Activated effector memory CD4-positive, alpha-beta T cell treated with anti-CD3 and anti-CD28 coated beads, Interleukin-2, amount 50 U/mL, for 16 hours (primary cell): ENCODE measurements at places on chromosomes 1 and 21.

GRCh38 chr1:45686015-45686287 is 382 bp downstream of the GPBP1L1 start:
- peak; percentile 89 for DNase-seq

GRCh38 chr1:69985901-69986439 is 219.4 kb downstream of the LRRC40 start:
- no peak for DNase-seq

- DNase-seq: peak; percentile 78
Observed at GRCh38 chr1:93817819-93818569, 61.0 kb downstream of the DNTTIP2 start.

DNA sequence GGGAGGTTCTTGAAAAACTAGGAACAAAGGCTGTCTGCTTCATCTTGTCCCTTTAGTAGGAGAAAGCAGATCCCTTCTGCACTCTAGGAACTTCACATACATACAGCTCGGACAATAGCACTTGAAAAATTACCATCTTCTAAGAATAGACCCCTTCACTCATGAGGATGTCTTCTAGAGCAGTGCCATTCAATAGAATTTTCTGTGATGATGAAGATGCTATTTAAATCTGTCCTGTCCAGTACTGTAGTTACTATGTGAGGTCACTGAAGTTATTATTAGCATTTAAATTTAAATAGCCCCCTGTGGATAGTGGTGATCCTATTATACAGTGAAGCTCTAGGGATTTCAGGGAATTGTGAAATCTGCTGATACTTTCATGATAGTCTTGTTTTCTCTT is 46.4 kb upstream of the RAB3GAP2 start:
- no peak for DNase-seq

DNA sequence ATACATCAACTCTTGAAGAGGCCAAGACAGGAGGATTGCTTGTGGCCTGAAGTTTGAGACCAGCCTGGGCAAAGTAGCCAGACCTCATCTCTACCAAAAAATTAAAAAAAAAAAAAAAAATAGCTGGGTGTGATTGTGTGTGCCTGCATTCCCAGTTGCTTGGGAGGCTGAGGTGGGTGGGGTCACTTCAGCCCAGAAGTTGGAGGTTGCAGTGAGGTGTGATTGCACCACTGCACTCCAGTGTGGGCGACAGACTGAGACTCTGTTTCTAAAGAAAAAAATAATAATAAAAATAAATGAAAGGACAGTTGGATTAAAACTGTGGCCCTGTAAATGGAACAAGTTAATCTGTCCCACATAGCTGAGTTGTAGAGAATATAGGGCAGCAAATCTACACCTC is 18.9 kb upstream of the ZNF496 start:
- no peak for DNase-seq

- no peak for DNase-seq
Observed at GRCh38 chr21:16928439-16928838, 584.4 kb upstream of the CXADR start.

DNA sequence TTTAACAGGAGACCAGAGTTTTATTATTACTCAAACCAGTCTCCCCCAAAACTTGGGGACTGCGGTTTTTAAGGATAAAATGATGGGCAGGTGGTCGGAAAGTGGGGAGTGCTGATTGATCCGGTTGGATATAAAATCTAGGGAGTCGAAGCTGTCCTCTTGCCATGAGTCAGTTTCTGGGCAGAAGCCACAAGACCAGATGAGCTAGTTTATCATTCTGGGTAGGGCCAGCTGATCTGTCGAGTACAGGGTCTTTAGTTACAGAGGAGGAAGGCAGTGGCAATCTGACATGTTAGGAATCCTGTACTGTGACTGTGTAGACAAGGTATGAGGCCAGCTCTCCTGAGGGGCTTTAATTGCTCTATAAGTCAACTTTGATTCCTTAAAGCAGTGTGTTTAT is 22.9 kb upstream of the FOXE3 start:
- DNase-seq: no peak

GRCh38 chr1:11984121-11984520 is 3.9 kb downstream of the MFN2 start:
- DNase-seq: no peak

DNA sequence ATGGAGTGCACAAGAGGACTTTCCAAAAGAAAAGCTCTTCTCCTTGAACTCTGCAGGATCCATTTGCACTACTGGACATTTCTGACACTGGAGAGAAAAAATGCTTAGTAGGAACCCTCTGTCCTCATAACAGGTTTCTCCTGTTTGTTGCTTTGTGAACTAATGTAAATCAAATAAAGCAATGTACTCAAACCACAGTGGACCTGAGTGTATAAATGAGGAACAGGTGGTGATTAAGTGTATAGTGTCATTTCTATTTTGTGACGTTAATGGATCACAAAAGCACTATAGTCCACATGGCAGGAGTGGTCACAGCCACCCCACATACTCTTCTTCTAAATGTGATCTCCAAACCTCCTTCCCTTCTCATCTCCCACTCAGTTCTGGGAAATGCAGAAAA is 268.4 kb upstream of the DUSP10 start:
- no peak for DNase-seq

- no peak for DNase-seq
Observed at GRCh38 chr1:101653482-101653946, 343.2 kb downstream of the OLFM3 start.

- no peak for DNase-seq
Observed at GRCh38 chr1:198932351-198932991, 293.6 kb downstream of the PTPRC start.

GRCh38 chr1:26145041-26145959 is 13.6 kb upstream of the FAM110D start:
- DNase-seq: peak; percentile 89

DNA sequence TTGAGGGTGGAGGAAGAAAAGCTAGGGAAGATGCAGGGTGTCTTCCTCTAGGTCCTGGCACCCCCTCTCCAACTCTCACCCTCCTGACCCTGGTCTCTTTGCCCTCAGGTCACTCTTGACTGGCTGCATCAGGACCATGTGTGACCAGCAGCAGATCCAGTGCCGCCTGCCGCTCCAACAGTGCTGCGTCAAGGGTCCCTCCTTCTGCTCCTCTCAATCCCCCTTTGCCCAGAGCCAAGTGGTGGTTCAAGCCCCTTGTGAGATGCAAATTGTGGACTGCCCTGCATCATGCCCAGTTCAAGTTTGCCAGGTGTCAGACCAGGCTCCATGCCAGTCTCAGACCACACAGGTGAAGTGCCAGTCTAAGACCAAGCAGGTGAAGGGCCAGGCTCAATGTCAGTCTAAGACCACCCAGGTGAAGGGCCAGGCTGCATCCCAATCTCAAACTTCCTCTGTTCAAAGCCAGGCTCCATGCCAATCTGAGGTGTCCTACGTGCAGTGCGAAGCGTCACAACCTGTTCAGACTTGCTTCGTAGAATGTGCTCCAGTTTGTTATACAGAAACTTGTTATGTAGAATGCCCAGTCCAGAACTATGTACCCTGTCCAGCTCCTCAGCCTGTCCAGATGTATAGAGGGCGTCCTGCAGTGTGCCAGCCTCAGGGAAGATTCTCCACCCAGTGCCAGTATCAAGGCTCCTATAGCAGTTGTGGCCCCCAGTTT is 1.8 kb downstream of the KPRP start:
- DNase-seq: no peak

GRCh38 chr1:21764615-21765423 is 18.1 kb downstream of the USP48 start:
- no peak for DNase-seq

DNA sequence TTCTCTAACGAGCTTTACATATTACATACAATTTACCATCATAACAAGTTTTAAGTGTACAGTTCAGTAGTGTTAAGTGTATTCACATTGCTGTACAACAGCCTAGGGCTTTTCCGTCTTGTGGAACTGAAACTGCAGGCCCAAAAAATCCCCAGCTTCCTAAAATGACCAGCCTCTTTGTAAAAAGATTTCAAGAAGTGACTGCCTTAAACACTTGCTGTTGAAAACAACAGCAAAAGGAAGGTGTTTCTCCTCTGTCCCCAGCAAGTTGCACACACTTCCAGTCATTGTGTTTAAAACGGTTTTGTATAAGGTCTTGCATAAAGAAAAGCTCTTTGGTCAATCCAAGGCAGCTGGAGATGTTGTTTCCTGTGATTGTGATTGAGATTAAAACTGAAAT is 16.0 kb upstream of the GBP1 start:
- no peak for DNase-seq

- no peak for DNase-seq
Observed at GRCh38 chr1:209808059-209808581, 2.2 kb upstream of the IRF6 start.

- DNase-seq: no peak
Observed at GRCh38 chr1:58879464-58879863, 95.6 kb upstream of the JUN start.

- DNase-seq: no peak
Observed at GRCh38 chr1:52880206-52880605, 37.6 kb downstream of the ZYG11A start.

- DNase-seq: no peak
Observed at GRCh38 chr1:106526650-106527049, 529.8 kb upstream of the PRMT6 start.

DNA sequence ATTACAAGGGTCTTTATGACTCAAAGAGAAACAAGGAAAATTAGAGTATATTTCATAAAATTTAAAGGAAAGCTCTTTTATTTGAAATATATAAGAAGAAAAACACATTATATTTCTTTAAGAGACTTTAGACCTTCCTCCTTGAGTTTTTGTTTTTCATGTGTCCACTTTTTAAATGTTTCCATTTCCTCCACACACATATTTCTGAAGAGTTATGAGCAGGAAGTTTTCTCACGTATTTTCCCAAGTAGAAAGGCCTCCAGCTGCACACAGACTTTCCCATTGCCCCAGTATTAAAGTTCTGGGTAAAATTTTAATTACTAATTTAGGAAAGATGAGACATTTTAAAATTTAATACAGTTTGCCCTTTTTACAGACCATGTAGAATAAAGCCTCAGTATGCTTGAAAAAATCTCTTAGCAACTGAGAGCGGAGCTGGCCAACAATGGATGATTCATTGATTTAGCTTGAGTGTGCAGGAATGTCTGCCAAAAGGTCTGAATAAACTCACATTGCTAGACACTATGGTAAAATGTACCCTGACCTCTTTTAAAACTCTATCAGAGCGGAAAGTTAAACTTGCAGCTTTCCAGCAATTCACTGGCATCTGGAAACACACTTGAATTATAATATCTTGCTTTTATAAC is 57.9 kb downstream of the DDAH1 start:
- DNase-seq: no peak

- DNase-seq: no peak
Observed at GRCh38 chr1:50704126-50704525, 255.9 kb downstream of the FAF1 start.

DNA sequence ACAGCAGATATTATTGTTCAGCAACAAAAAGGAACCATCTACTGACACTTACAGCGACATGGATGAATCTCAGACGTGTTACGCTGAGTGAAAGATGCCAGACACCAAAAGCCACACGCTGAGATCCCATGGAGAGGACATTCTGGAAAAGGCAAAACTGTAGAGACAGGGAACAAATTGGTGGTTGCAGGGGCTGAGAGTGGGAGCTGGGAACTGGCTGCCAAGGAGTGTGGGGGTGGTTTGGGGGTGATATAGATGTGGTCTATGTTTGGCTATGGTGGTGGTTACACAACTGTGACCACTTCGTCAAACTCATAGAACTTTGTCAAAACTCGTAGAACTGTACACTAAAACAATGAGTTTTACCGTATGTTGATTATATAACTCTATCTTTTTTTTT is 57.7 kb downstream of the RIPK4 start:
- DNase-seq: no peak

DNA sequence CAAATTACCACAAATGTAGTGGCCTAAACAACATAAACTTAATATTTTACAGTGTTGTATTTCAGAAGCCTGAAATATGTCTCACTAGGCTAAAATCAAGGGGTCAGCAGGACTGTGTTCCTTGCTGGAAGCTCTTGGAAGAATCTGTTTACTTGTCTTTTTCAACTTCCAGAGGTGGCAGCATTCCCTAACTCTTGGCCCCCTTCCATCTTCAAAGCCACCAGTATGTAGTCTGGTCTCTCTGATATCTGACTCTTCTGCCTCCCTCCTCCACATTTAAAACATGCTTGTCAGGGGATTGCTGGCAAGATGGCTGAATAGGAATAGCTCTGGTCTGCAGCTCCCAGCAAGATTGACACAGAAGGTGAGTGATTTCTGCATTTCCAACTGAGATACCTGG is 567.5 kb downstream of the PLA2G4A start:
- no peak for DNase-seq

GRCh38 chr1:109466452-109467300 is at the start of gene SYPL2:
Gene SYPL2, plus strand, starts transcription at chr1:109466546. Its CDS starts 298 bp downstream, at chr1:109466844.
- peak; percentile 71 for DNase-seq

DNA sequence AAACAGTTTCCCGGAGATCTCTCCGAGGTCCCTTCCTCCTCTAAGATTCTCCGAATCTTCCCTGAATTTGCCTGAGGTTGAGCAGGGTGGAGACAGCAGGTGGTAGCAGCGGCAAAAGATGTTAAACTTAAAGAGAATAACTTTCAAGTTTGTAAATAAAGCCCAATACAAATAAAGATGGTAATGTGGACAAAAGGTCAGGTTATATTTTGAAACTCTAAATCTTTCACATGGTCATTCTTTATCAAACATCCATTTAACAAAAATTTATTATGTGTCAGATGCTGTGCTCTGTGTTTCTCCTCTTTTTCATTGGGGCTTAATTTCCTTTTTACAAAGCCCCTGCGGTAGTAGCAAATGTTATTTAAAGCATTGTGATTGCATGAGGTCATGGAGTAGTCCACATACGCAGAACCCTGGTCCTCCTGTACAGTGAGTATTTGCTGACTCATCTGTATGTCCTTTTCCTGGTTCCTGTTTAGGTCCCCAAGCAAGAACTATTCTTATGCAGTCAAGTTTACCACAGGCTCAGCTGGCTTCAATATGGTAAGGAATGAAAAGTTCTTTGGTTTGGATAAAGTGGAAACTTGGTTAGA is 119.2 kb downstream of the ITSN1 start:
- no peak for DNase-seq

DNA sequence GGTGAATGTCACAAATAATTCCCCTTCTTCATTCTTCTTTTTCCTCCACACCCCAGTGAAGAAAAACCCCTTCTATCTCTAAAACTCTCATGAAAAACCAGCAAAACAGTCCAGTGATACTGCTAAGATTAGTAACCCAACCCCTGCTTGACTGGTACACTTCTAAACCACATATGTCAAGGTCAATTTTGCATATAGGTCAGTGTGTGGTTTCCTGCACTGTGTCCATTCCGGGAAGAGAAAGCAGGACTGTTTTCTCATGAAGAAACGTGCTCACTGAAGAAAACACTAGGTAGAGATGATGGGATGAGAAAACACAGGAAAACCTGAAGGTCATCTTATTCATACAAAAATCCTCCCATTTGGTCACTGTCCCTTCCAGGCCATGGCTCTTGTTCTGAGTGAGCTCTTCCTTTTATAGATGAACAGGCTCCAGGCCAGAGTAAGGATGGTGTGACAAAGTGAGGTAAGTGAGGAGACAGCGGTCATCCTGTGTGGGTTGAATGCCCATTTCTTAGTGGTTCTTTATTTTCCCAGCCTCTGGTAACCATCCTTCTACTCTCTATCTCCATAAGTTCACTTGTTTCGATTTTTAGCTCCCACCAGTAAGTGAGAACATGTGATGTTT is 122.7 kb downstream of the FASLG start:
- no peak for DNase-seq
